NCI-H524 treated with DMSO at 0.1 percent for 48 hours (cell line): ENCODE measurements at places on chromosomes 11 and 22.

DNA sequence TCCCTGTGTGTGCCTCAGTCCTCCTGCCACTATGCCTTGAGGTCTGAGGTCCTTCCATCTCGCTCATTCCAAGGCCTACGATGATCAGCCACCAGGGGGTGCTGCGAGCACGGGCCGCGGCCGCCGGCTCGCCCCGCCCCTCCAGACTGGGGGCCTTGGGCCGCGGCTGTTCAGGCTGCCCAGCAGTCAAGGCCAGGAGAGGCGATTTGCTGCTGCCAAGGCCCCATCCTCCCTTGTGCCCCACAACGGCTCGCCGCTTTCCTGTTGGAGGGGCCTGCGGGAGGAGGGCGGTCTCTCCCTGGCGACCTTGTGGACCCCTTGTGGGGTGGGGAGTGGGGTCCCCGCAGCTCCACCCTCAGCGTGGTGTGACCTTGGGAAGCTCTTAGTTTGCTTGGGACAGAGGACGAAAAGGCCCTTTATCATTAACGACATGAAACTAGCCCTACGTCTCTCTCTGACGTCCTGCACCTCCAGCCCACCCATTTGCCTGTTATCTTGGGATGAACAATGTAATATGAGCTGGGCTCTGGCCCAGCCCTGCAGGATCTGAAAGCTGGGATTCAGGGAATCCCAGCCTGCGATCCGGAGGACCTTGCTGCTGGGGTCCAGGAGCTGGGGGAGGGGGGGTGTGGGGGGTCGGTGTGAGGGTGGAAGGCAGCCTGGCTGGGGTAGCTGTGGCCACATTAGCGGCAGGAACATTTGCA, 5.3 kb upstream of the GALR3 start:
- DNase-seq = peak; percentile 31

- DNase-seq = no peak
These were observed 22.5 kb downstream of the LRP4 start for GRCh38 chr11:46895821-46896220.

DNA sequence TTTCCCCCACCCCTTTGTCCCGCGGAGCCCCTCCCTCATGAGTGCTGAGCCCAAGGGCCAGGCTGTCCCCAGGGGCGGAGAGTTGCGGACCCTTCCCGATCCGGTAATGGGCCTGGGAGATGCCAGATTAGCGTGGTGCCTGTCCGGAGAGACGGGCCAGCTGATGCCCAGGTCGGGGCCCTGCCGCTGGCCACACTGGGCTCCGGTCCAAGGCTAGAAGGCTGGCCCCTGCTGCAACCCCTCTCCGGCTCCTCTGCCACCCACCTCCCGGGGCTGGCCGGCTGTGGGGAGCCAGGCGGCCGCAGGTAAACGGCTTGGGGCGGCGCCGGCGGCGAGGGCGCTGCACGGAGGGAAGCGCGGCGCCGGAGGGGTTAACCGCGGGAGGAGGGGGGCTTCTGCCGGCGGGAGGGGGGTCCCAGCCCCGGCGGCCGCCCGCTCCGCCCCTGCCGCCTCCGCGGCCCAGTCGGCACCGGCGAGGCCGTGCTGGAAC, at the start of gene KCNK4:
TSS of gene KCNK4 (plus strand) at position 41 of the 490 bp plus-strand sequence. CDS start 1,717 bp downstream, outside the sequence.
- no peak for DNase-seq

- DNase-seq = no peak
These were observed 21.7 kb upstream of the ARRB1 start for GRCh38 chr11:75373201-75373600.

DNA sequence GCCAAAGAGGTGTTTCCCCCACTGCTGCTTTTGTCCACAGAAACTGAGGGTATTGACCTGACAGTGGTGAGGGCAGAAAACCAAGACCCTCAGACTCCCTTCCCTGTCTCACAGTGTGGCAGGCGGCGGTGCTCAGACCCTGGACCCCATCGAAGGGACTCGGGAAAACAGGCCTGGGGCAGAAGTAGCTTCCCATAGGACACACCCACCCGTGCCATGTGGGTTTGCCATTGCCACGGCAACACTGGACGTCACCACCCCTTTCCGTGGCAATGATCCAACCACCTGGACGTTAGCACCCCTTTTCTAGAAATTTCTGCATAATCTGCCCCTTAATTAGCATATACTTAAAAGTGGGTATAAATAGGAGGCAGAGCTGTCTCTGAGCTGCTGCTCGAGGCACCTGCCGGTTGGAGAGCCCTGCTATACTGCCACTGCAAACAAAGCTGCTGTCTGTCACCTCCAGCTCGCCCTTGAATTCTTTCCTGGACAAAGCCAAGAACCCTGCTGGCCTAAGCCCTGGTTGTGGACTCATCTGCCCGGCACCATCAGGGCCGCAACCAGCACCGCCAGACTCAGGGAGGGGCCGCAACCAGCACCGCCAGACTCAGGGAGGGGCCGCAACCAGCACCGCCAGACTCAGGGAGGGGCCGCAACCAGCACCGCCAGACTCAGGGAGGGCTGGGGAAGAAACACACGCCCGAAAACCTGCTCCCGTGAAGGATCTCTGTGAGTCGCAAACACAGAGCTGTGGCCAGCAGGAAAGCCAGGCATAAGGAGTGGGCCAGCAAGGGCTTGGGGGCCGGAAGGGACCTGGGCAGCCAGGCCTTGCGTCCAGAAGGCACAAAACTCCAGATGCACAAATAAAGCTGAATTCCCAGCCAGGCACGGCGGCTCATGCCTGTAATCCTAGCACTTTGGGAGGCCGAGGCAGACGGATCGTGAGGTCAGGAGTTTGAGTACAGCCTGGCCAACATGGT, 10.4 kb downstream of the MLC1 start:
- DNase-seq = no peak
